Foreskin melanocyte (primary cell): ENCODE measurements at places on chromosomes 7 and 10.

GRCh38 chr10:103466734-103467133 lies 8.0 kb upstream of the CALHM1 start:
- no peak for DNase-seq

- no peak for DNase-seq
These were observed 15.6 kb upstream of the KMT2C start for GRCh38 chr7:152451356-152451755.

DNA sequence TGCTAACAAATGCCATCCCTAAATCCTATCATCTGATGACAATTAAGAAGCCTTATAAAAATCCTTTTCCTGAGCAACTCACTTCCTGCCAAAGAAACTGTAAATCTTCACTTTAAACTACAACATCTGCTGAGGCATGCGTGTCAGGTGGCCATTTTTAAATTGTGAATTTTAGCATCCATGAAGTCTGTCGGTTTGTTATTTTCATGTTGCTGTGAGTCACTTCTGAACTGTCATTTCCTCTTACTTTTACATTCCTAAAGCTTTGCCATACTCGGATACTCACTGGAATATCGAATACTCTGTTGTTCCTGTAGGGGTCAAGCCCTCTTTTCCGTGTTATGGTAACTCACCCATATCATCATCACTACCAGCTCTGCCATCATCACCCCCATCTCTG lies 34.3 kb upstream of the TMEM26 start:
- DNase-seq, result no peak

- DNase-seq, result peak; percentile 32
These were observed 199.1 kb downstream of the CALN1 start for GRCh38 chr7:72213081-72213480.

DNA sequence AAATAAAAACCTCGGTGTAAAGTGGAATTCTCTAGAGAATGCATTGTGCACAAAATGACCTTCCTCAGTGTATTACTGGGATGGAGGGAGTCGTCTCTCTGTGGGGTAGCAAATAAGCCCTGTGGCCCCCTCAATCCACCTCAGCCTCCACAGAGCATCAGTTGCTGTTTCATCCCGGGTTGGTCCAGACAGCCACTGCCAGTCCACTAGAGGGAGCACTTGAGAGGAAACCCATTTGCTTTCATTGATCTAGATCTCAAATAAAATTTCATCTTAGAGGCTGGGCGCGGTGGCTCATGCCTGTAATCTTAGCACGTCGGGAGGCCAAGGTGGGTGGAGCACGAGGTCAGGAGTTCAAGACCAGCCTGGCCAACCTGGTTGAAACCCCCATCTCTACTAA lies 1128.7 kb downstream of the CNTNAP2 start:
- peak; percentile 21 for DNase-seq

GRCh38 chr10:115771755-115772154 lies 501.3 kb downstream of the GFRA1 start:
- DNase-seq, result no peak

DNA sequence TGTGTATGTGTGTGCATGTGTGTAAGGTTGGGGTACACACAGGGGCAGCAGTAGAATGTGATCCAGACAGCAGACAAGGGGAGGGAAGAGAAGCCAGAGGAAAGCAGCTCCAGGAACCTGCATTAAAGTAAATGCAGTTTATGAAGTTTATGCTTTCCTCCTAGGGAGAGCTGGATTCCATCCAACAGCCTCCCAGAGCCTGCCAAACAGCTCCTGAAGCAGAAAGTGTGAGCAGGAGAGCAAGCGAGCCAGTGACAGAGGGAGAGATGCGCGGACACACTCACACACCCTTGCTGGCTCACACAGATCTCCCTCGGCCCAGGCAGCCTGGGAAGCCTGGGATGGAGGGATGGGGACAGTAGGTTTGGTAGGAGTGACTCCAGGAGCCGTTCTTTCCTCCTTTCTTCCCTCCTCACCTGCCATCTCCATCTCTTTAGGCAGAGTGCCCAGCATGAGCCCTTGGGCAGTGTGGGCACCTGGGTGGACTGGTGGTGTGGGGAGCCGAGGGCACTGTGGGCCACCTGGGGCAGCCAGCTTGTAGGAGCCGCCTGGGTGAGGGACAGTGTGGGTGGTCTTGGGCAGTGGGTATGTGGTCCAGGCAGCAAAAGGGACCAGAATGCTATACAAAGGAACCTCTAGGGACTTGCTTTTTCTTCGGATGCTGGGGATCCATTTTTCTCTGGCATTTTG lies 46.1 kb downstream of the PAX2 start:
- no peak for DNase-seq

DNA sequence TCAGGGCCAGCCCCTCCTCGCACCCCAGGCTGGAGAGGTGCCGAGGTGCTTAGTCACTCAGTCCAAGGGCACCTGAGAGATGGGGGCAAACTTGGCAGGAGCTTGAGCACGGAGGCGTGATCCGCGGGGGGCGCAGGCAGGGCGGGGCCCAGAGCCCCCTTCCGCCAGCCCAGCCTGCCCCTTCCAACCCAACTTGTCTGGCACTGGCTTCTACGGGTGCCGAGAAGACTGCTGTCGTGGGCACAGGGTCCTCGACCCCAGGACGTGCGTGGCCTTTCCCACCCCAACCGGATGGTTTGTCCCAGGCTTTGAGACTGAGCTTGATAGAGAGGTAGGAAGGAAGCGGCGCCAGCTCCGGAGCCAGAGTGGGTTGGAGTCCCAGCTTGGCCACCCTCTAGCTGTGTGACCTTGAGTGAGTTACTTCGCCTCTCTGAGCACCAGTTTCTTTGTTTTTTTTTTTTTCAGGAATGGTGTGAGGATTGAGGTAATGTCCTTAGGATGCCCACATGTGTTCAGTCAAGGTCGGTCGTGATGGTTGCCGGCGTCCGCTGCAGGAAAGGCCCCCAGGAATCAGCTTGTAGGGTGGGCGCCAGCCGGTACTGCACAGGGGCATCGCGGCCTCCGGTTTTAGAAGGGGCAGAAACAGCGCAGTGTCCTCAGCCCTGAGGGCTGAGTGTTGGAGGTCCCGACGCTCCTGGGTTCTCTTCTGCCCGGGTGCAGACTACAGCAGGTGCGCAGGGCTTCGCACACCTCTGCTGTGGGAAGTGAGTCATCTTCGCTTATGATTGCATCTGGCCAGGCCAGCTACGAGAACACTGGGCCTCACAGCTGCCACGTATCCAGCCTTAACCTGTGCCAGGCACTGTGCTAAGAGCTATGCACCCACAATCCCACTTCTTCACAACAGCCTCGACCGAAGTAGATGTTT lies 28.6 kb upstream of the VAX1 start:
- DNase-seq, result no peak

GRCh38 chr7:17829001-17829400 lies 111.3 kb downstream of the SNX13 start:
- no peak for DNase-seq

DNA sequence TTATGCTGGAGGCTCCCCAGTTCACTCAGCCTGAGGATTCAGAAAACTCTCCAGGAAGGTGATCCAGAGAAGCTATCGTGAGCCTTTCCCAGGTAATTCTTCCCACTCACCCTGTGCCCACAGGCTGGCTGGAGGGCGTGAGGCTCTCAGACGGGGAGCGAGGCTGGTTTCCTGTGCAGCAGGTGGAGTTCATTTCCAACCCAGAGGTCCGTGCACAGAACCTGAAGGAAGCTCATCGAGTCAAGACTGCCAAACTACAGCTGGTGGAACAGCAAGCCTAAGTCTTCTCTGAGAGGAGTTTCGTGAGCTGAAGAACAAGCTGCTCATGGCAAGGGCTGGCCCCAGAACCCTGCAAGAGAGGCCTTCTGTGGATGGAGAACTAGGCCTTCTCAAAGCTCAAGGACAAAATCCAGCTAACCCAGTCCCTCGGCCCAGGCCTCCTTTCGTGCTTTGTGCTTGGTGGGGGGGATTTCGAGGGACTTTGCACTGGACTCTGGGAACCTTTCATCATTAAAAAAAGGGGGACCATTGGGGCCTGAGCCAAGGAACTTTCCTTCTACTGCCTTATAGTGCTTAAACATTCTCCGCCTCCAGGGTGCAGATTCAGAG lies 23.6 kb downstream of the NOBOX start:
- DNase-seq, result no peak

DNA sequence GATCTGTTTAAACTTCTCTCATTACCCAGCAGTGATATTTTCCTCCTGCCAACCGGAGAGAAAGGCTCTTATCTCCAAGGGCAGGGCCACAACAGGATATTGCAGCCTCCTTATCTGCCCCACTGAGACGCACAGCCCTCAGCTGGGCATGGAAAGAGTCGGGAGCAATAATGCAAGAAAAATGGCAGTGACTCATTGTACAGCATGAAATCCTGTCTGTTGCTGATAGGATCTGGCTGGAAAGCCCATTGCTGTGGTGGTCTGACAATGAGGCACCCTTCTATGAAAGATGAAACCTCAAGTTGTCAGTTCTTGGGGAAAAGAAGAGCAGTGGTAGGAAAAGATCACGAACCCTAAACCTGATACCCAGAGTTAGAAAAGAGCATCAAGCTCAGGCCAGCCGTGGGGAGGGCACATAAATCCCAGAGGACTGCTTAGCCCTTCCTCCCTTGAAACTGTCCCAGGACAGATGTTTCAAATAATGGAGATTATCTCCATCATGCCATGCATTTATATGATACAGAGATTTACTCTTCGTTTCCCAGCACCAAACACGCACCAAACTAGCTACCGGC lies 47.0 kb upstream of the FIGNL1 start:
- DNase-seq, result no peak

- no peak for DNase-seq
These were observed 77.9 kb downstream of the JCAD start for GRCh38 chr10:29981510-29981909.

DNA sequence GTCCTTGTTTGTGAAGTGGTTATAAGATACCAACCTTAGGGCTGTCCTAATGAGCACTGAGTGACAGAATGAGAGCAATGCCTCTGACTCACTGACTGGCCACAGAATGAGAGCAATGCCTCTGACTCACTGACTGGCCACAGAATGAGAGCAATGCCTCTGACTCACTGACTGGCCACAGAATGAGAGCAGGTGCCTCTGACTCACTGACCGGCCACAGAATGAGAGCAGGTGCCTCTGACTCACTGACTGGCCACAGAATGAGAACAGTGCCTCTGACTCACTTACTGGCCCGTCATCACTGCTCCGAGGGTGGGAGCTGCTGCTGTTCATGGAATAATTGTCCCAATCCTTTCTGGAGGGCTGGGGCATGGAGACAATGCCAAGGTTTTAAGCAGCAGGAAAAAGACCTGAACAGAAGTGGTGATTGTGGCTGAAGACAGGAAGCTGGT lies 265.2 kb upstream of the PPP2R2D start:
- peak; percentile 58 for DNase-seq

- DNase-seq, result no peak
These were observed 882 bp downstream of the ZNF282 start for GRCh38 chr7:149196151-149196704.

- DNase-seq, result no peak
These were observed 251.5 kb downstream of the TRIL start for GRCh38 chr7:28706584-28706983.

DNA sequence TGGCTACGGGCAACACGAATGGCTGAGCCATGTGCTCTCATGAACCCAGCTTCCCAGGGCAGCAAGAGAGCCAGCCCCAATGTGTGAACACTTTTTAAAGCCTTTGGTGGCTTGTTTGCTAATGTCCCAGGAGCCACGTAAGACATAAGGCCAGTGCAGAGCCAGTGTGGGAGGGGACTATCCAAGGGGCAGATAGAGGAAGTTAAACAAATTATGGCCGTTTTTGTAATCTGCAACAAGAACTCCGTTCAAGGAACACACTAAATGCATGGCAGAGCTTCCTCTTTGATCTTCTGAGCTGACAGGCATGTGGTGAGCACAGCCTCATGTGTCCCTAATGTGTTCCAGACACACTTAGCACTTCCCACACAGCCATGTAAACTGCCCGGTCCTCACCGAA lies 133.3 kb downstream of the TEX36 start:
- DNase-seq, result no peak

DNA sequence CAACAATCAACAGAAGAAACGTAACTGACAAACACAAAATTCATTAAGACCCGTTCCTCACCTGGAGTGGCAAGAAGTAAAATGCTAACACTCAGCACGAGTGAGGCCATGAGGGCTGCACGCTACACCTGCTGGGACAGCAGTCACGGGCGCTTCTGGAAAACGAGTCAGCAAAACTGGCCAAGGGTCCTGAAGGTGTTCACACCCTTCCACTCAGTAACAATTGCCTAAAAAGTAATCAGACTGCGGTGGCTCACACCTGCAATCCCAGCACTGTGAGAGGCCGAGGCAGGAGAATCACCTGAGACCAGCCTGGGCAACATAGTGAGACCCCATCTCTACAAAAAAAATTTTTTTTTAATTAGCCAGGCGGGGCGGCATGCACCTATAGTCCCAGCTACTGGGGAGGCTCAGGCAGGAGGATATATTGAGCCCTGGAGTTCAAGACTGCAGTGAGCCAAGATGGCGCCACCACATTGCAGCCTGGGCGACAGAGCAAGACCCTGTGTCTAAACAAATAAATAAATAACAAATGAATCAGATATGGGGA lies 199.1 kb downstream of the MAD1L1 start:
- no peak for DNase-seq

- DNase-seq, result no peak
These were observed 81.0 kb upstream of the PRSS58 start for GRCh38 chr7:142338633-142339501.

DNA sequence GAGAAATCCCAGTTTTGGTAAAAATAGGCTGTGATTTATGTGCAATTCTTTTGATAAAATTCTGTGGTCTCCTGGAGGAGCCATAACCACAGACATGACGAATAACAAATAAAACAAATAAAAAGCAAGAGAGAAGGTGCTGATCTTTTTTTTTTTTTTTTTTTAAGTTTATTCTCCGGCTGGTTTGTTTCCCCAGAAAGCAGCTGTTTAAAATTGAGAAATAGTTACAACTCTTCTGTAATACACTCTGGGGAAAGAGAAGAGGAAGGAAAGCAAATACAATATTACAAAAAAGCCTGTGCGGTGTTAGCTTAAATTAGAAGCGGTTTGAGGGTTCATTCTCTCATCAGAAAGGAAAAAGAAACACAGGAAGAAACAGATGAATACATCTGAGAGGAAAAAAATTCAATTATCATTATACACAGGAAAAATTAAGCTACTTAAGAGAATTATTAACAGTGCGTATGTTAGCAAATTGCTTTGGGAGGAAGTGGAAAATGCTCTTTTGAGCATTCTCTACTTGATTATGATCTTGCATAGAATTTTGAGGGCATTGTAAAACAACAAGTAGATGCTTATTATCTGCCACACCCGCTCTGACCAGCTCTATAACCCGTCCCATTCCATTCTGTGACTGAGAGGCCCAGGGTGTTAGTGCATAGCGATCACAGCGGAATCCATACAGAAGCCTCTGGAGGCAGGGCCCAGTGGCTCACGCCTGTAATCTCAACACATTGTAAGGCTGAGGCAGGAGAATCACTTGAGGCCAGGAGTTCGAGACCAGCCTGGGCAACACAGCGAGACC lies 40.6 kb upstream of the WAC start:
- DNase-seq, result no peak

DNA sequence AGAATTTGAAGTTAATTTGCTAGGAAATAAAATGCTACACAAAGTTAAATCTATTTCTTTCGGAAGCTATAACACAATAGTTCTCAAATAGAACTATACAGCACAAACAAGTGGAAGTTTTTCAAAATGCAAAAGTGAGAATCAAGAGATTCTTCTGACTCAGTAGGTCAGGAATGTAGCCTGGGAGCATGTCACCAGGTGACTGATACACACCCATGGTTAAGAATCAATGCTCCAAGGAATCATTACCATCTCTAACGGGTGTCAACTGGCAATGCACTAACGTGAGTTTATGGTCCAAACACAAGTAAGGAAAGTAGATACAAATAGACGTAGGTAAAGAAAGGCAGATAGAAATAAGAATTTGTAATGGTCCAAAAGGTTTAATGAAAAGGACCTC lies 170.5 kb downstream of the SRPK2 start:
- DNase-seq, result no peak
